ENCODE measurements at places on chromosomes 4 and X. TPM values are rescaled to one million over a fixed set of nuclear protein-coding genes. Genes with fewer than 3 reads are reported as not detected.

The TRAPPC11 gene
- total RNA-seq, result 38.4 TPM

The RBM10 gene
- 50.6 TPM for total RNA-seq

The DCHS2 gene
- 0.13 TPM for total RNA-seq

The MRPL1 gene
- 46.4 TPM for total RNA-seq

The SPANXA1 gene
- total RNA-seq, result not detected

The TMEM150C gene
- 32.8 TPM for total RNA-seq

The MND1 gene
- 15.4 TPM for total RNA-seq

The EOLA1 gene
- total RNA-seq, result 11.9 TPM

The DDX60 gene
- total RNA-seq, result 3.1 TPM

DNA sequence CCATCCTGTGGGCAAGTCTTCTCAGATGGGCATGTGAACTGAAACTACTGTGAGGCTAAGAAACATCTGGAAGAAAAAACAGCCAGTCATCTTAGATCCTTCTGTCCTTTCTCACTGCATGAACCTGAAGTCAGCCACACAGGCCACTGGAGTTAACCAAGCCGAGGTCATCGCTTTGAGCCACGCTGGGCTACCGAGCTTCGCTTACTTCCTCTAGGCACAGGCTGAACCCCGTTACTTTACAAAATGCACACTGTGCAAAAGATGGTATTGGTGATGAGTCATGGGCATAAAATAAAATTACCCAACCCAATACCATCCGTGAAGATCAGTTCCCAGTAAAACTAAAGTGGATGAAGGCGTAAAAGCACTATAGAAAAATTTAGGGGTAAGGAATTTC, 86.2 kb downstream of the MTMR1 start:
- H3K27me3 ChIP-seq, result no peaks in the 10 kb centered on the region
- H3K4me1 ChIP-seq, result no peaks in the 10 kb centered on the region
- no peak overlapping the region for H3K4me3 ChIP-seq
- no peak overlapping the region for H3K27ac ChIP-seq
- H3K36me3 ChIP-seq, result no peaks in the 10 kb centered on the region

DNA sequence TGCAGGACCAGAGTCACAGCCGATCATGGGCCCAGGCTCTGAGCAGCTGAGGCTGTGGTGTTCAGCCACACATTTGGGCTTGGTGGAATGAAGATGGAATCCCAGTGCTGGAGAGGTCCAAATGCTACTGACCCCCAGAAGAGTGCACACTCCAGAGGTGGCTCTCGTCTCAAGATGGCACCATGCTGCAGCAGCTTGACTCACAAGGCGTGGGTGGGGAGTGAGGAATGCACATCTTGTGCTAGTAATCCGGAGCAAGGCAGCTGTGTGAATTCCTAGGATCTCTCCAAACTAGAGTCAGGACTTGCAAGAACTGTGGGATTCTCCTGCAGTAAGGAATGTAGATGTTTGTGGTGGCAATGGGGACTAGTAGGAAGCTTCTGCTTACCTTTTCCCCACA, 28.7 kb downstream of the RAB28 start:
- H3K36me3 ChIP-seq, result peaks cover 29% of the 10 kb centered on the region
- DNase-seq, result no peak
- no peaks in the 10 kb centered on the region for H3K27me3 ChIP-seq

GRCh38 chr4:163544407-163545038, 50.0 kb downstream of the TMA16 start:
- peak; percentile 82 for DNase-seq
- no peaks in the 10 kb centered on the region for H3K27me3 ChIP-seq
- H3K4me3 ChIP-seq, result no peak overlapping the region
- no peaks in the 10 kb centered on the region for H3K36me3 ChIP-seq
- H3K27ac ChIP-seq, result no peak overlapping the region
- H3K4me1 ChIP-seq, result no peaks in the 10 kb centered on the region

GRCh38 chr4:16217300-16218051, 8.8 kb downstream of the TAPT1 start:
- no peaks in the 10 kb centered on the region for H3K27me3 ChIP-seq
- H3K4me1 ChIP-seq, result no peaks in the 10 kb centered on the region
- DNase-seq, result no peak
- peaks cover 8% of the 10 kb centered on the region for H3K36me3 ChIP-seq

DNA sequence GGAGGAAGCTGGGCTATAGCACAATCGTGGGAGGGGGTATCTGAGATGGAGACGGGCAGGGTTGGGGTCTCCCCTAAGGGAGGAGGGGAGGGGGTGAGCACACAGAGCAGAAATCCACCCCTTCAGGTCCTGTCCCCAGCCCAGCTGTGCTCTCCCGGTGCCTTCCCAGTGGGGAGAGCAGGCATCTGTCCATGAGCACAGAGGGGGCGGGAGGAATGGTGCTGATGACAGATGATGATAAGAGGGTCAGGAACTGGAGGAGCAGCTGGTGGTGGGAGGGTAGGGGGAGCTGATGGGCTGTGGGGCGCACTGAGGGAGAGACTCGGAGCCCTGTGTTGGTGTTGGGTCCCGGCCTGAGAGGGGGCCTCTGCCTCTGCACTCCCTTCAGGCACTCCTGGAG, 8.6 kb downstream of the ATP2B3 start:
- no peaks in the 10 kb centered on the region for H3K27me3 ChIP-seq
- H3K27ac ChIP-seq, result no peak overlapping the region
- H3K4me1 ChIP-seq, result no peaks in the 10 kb centered on the region
- H3K4me3 ChIP-seq, result no peak overlapping the region

GRCh38 chr4:61520681-61521160, 320.6 kb downstream of the ADGRL3 start:
- no peak overlapping the region for H3K4me3 ChIP-seq
- H3K4me1 ChIP-seq, result no peaks in the 10 kb centered on the region
- H3K27ac ChIP-seq, result no peak overlapping the region
- H3K27me3 ChIP-seq, result no peaks in the 10 kb centered on the region

GRCh38 chrX:135632353-135632752, 81.1 kb upstream of the CT45A1 start:
- DNase-seq, result no peak
- no peaks in the 10 kb centered on the region for H3K4me1 ChIP-seq
- no peaks in the 10 kb centered on the region for H3K36me3 ChIP-seq
- H3K27ac ChIP-seq, result no peak overlapping the region
- H3K4me3 ChIP-seq, result no peak overlapping the region

- H3K4me1 ChIP-seq, result no peaks in the 10 kb centered on the region
- H3K4me3 ChIP-seq, result no peak overlapping the region
- DNase-seq, result no peak
- H3K27me3 ChIP-seq, result no peaks in the 10 kb centered on the region
- no peak overlapping the region for H3K27ac ChIP-seq
- H3K36me3 ChIP-seq, result no peaks in the 10 kb centered on the region
Observed at GRCh38 chrX:78199851-78200250, 60.4 kb upstream of the TAF9B start.

DNA sequence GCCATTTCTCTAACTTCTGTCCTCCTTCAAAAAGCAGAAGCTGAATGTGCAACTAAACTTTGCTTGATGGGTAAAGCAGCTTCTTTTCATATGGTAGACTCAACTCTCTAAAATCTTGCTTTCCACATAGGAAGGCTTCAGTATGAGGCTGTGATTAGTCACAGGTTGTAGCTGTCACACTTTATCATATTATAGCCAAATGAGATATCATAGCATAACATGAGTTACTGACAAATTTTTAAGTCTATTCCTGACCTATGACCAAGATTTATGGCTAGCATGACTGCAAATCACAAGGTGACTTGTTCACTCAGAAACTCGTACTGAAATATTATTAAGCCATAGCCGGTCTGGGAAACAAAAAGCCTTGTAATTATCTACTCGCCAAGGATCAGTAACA, 998.6 kb downstream of the RPA4 start:
- no peak for DNase-seq
- no peaks in the 10 kb centered on the region for H3K27me3 ChIP-seq
- no peaks in the 10 kb centered on the region for H3K36me3 ChIP-seq
- H3K27ac ChIP-seq, result no peak overlapping the region
- H3K4me3 ChIP-seq, result no peak overlapping the region
- H3K4me1 ChIP-seq, result no peaks in the 10 kb centered on the region

DNA sequence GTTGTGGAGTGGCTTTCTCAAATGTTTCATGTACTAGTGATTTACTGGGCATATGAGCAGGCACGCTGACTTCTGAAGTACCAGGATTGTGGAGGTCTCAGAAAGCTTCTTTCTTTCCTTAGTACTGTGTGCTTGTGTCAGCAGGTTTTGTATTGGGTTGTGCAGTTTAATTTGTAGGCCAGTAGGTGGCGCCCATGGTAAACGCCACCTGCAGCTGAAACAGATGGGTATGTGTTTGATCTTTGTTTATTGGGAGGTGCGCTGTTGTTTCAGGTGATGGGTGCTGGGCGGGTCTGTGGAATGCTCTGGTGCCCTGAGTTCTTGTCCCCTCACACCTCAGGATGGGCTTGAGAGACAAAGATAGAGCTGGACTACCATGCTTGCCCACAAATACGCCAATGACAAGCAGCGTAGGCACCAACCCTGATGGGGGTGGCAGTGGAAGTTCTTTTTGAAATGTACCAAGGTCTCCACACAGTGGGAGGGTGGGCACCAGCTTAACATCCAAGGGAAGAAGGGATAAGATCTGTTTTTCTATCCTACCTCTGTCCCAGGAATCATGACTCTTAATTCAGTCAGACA, 141.5 kb downstream of the RPS6KA6 start:
- H3K36me3 ChIP-seq, result no peaks in the 10 kb centered on the region
- H3K27me3 ChIP-seq, result no peaks in the 10 kb centered on the region
- DNase-seq, result peak; percentile 71
- no peak overlapping the region for H3K27ac ChIP-seq

- peak; percentile 85 for DNase-seq
- H3K27ac ChIP-seq, result peak overlapping the region; percentile 67
- H3K4me3 ChIP-seq, result peak overlapping the region; percentile 99
- H3K4me1 ChIP-seq, result no peaks in the 10 kb centered on the region
- no peaks in the 10 kb centered on the region for H3K27me3 ChIP-seq
- no peaks in the 10 kb centered on the region for H3K36me3 ChIP-seq
Observed at GRCh38 chr4:56434599-56435139, 746 bp downstream of the PPAT start.

- H3K4me1 ChIP-seq, result no peaks in the 10 kb centered on the region
- no peaks in the 10 kb centered on the region for H3K27me3 ChIP-seq
- no peak for DNase-seq
- no peak overlapping the region for H3K4me3 ChIP-seq
- no peak overlapping the region for H3K27ac ChIP-seq
- H3K36me3 ChIP-seq, result peaks cover 32% of the 10 kb centered on the region
Observed at GRCh38 chr4:1216869-1217294, 32.0 kb downstream of the CTBP1 start.

DNA sequence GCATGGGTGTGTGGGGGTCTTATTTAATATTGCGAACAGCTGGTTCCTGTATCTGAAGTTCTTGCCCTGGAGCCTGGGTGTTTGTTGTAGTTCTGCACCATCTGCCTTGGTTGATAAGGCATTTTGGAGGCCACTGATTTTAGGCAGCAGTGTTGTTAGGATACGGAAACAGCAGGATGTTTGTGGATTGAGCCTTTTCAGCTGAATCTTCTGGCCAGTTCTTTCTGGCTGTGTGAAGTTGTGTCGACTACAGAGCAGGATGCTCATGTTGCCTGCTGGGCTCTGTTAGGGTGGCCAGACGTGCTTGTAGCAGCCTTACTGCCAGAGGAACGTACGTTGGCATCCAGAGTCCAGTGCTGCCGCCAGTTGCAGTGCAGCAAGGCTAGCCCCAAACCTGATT, 134.2 kb downstream of the PTTG2 start:
- peaks cover 53% of the 10 kb centered on the region for H3K36me3 ChIP-seq
- no peaks in the 10 kb centered on the region for H3K27me3 ChIP-seq
- peak; percentile 67 for DNase-seq
- H3K4me3 ChIP-seq, result no peak overlapping the region
- peak overlapping the region; percentile 42 for H3K27ac ChIP-seq
- H3K4me1 ChIP-seq, result no peaks in the 10 kb centered on the region

GRCh38 chr4:15375667-15376066, 52.2 kb upstream of the C1QTNF7 start:
- H3K36me3 ChIP-seq, result no peaks in the 10 kb centered on the region
- H3K27ac ChIP-seq, result no peak overlapping the region
- H3K4me3 ChIP-seq, result no peak overlapping the region
- no peaks in the 10 kb centered on the region for H3K4me1 ChIP-seq
- no peak for DNase-seq

GRCh38 chrX:17656556-17656955, 80.7 kb upstream of the SCML1 start:
- H3K27ac ChIP-seq, result no peak overlapping the region
- peaks cover 41% of the 10 kb centered on the region for H3K27me3 ChIP-seq
- no peak overlapping the region for H3K4me3 ChIP-seq
- H3K4me1 ChIP-seq, result no peaks in the 10 kb centered on the region
- no peaks in the 10 kb centered on the region for H3K36me3 ChIP-seq
- no peak for DNase-seq

DNA sequence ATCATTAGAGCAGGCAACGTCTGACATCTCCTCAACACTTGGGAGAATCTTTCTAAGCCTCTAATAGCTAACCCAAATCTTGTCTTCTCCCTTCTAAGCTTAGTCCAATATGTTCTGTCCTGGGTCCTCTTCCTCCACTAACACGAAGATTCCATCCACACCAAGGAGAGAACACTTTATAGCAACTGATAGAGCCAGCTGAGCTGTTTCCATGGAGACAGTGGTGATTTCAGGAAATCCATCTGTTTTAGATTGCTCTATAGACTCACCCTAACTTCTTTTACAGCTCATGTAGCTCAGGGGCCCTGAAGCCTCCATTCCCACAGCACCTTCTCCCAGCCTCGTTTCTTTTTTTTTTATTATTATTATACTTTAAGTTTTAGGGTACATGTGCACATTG, 37.4 kb downstream of the SCD5 start:
- H3K4me1 ChIP-seq, result no peaks in the 10 kb centered on the region
- no peaks in the 10 kb centered on the region for H3K36me3 ChIP-seq
- no peaks in the 10 kb centered on the region for H3K27me3 ChIP-seq
- no peak overlapping the region for H3K4me3 ChIP-seq
- no peak overlapping the region for H3K27ac ChIP-seq

All from endodermal cell (in vitro differentiated cells).